Osteocyte (in vitro differentiated cells): ENCODE measurements at places on chromosomes 12 and 14. TPM values are rescaled to one million over a fixed set of nuclear protein-coding genes. Genes with fewer than 3 reads are reported as not detected.

DNA sequence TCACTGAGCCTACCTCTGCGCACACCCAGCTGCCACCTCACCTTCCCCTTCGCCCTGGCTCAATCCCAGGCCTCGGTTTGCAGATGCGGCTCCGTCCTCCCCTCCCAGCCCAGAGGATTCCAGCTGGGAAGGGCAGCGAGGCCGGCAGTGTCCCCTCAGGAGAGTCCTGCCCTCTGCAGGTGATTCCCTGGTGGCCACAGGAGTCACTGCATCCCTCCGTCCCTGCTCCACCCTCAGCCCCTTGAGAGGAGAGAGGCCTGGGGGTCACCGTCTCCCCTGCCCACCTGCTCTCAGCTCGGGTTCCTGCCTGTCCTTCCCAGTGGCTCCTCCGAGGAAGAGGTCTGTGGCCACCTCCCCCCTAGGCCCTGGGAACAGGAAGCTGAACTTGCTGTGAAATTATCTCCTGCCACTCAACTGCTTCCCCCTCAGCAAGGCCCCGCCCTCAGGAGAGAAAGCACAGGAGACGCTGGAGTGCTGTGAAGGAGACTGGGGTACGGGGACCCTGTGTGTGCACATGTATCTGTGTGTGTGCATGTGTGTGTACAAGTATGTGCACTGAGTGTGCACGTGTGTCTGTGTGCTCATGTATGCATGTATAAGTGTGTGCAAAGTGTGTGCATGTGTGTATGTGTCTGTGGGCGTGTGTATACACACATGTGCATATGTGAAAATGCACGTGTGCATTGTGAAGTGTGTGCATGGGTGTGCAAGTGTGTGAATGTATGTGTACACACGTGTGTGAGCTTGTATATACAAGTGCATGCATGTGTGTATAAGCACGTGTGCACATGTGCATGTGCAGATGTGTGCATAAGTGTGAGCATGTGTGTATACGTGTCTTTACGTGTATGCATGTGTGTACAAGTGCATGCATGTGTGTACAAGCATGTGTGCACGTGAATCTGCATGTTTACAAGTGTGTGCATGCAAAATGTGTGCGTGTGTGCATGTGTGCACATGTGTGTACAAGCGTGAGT, 13.2 kb upstream of the GALNT9 start:
- no peak for DNase-seq

DNA sequence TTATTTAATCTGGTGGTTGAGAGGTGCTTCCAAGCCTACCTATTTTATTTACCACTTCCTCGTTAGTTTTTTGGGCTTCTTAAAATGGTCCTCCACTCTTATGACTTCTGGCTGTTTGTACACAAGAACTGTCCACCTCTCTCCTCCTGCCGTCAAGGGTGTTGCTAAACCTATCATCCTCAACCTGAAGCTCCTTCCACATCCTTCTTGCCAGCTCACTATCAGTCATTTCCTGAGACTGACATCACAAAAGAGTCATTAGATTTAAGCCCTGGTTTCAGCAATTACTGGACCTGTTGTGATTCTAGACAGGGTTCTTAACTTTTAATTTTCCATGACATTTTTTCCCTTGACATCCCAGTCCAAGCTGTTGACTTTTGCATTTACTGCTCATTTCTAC, 91.9 kb downstream of the BICD1 start:
- no peak for DNase-seq

DNA sequence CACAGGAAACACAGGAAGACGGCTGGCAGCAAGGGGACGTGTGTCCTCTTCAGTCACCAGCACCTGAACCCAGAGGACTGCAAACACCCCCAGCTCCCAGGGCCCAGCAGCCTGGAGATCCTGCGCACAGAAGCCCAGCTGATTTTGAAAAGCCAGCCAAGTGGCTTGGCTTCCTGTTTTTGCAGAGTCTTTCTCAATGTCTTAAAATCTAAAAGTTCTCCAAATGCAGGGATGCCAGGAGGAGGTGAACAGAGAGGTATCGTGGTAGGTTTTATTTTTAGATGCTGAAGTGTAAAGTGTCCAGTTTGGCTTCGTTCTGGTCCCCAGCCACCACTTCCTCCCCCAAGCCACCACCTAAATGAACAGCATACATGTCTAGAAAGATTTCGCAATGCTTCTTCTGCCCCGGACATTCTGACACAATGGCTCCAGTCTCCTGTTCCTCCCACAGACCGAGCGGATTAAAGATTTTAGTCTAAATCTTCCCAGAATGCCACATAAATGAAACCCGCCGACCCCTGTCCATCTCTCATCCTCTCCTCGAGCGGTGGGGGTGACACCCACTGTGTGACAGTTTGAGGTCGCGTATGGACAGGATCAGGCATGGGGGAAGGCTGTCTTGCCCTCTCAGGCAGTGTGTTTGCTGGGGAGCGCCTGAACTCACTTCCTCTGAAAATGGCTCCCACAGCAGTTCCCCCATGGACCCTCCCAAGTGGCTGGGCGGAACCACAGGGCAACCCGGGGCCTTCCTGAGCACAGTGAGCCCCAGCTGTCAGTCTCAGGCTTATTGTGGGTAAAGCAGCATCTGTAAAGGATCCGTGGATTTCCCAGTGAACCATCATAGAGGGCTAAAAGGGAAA, 41.6 kb downstream of the ITPK1 start:
- no peak for DNase-seq

GRCh38 chr14:53470351-53471043, 317.4 kb upstream of the DDHD1 start:
- no peak for DNase-seq

- no peak for DNase-seq
These were observed 454.8 kb upstream of the SOX5 start for GRCh38 chr12:24404086-24404815.

DNA sequence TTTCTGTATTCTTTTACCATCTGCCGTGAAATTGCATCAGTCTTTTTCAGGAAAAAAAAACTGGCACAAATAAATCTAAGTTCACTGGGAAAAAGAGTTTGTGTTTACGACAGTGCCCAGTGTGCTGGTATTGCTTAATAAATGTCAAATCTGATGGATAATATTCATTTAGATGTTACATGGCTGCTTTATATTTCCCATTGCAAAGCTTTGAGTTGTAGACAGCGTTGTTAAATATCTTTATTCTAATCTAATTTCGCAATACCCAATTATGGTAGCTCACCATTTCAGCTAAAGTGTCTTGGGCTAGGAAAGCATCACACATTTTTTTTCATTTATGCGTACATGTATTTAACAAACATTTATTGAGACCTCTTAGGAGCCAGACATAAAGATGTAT, 1994.5 kb upstream of the FLRT2 start:
- DNase-seq, result no peak

DNA sequence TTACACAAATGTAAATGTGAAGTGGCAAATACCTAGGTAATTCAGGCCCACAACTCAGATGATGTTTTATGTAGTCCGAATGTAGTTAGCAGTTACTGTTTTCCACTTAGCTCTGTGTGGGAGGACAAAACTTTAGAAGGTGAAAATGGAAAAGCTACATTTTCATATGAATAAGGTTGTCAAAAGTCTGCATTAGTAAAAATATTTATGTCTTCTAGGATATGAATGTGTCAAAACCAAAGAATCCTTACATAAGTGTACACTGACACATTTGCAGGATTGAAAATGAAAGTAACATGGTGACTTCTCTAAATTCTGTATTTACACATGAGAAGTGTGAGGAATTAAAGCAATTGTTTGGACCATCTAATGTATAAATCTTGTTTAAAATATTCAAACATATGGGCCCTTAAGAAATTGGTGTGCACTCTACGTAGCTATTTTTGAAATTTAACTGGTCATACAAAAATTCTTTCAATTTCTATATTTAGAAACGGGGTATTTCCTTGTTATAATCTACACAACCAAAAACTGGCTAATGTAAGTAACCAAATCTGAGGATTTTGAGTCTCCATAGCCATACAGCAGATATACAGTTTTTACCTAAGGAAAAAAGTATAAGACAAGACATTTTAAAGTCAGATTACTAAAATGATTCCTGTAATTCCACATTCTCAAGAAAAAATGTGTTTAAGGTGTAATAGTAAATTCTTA, 5.4 kb downstream of the CDKN1B start:
- DNase-seq, result no peak

- no peak for DNase-seq
These were observed 1.4 kb downstream of the LIN7A start for GRCh38 chr12:80936353-80936641.

GRCh38 chr12:108853981-108854446, 3.4 kb downstream of the SSH1 start:
- DNase-seq, result no peak

GRCh38 chr12:16062611-16063010, 151.5 kb downstream of the DERA start:
- DNase-seq, result no peak

- no peak for DNase-seq
These were observed 185.3 kb upstream of the ABCD2 start for GRCh38 chr12:39804898-39805297.

- peak; percentile 89 for DNase-seq
These were observed at the start of gene NFE2 for GRCh38 chr12:54300732-54301427. Gene NFE2, minus strand, starts transcription at chr12:54301015. Its CDS starts 5,767 bp downstream, at chr12:54295248.

DNA sequence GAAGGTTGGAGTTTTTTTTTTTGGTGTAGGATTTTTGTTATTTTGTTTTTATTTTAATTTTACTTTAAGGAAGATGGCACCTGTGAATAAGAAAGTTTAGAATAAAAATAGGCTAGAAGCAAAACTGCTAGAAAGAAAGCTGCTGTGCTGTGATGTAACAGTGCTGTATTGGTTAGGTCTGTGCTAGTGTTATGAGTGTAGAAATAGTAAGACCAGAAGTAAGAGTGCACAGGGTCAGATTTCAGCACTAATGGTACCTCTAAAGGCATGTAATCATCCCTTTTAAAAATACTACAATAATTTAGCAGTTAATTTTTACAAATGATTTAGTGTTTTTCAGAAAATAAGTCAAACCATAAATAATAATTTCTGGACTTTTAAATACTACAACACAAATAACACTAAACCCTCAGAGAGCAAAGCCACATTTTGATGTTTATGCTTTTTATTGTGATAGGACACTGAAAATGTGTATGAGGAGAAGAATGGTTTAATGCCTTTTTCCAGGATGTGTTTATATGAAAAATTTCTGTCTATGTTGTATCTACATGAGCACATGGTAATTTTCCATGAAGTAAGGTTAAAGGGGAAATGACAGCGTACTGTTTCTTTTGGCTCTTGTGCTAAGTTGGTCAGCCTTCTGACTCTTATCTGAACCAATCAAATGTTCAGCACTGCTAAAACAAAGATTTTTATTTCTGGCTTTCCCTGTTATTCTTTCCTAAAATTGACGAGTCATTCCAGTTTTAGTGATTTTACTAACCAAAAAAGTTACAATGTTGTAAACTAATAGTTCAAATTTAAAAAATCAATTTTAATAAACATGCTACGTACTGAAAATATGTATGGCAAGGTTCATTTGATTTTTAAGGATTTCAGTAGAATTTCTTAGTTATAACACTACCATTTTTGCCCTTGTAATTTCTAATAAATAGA, 96.1 kb downstream of the PPHLN1 start:
- no peak for DNase-seq

- DNase-seq, result no peak
These were observed 10.0 kb downstream of the LRCOL1 start for GRCh38 chr12:132600048-132601032.

DNA sequence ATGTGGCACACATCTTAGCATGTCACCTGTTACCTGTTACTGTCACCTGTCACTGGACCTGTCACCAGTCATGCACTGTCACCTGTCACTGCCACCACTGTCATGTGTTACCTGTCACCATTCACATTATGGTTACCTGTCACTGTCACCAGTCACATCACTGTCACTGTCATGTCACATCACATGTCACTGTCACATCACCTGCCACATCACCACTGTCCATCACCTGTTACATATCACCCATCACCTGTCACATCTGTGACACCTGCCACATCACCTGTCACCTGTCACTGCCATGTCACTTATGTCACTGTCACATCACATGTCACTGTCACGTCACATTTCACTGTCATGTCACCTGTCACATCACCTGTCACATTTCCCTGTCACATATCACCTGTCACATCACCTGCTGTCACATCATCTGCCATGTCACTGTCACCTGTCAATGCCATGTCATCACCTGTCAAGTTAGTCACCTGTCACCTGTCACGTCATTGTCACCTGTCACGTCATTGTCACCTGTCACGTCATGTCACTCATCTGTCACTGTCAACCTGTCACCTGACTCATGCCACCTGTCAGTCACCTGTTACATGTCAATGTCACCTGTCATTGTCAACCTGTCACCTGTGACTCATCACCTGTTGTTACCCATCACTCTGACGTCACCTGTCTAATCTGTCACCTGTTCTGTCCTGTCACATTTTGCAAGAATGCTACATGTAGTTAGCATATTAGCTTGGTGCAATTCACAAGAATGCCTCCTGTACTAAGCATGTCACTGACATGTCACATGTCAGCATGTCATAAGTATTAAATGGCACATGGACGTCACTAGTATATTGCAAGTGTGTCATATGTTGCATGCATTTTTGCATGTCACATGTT, 29.0 kb upstream of the TESC start:
- DNase-seq, result no peak

DNA sequence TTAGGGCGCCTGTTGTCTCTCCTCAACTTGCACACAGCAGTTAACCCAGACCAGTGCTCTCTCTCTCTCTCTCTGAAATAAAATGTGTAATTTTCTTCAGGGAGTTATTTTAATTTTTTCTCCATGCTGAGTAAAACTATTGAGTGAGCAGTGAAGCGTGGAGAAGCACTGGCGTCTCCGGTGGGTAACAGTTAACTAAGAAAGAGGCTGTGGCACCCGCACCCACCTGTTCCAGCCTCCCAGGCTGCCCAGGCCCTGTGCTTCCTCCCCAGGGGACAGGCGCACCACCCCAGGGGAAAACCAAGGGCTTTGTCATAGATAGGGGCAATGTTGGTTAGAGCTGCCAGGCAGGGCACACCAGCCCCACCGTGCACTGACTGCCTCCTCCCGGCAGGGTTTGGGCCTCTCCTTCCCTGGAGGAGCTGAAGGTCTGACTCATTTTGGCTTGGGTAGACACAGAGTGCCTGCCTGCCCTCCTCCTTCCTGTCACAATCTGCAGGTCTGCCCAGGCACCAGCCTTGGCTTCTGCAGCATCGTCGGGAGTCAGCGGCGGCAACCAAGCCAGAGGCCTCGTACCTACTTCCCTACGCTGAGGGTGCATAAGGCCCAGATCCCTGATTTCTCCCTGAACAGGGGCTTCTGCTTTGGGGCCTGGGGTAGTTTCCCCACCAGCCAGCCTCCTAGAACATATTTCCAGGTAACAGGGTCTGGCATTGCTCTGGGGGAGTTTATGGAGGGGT, 3.9 kb downstream of the HOXC5 start:
- DNase-seq, result no peak

GRCh38 chr14:64060648-64061096, 207.9 kb downstream of the SYNE2 start:
- no peak for DNase-seq

OR10G2 gene
- total RNA-seq, result not detected in 2 replicates

RTL1 gene
- total RNA-seq, result not detected in 2 replicates

RFX4 gene
- not detected in 2 replicates for total RNA-seq

C3AR1 gene
- total RNA-seq, result not detected in 2 replicates

KRT5 gene
- total RNA-seq, result not detected in 2 replicates

EPYC gene
- not detected in 2 replicates for total RNA-seq

NELL2 gene
- total RNA-seq, result not detected in 2 replicates
